Right lung (tissue), 10 donors: ENCODE measurements at places on chromosomes 4 and X.

DNA sequence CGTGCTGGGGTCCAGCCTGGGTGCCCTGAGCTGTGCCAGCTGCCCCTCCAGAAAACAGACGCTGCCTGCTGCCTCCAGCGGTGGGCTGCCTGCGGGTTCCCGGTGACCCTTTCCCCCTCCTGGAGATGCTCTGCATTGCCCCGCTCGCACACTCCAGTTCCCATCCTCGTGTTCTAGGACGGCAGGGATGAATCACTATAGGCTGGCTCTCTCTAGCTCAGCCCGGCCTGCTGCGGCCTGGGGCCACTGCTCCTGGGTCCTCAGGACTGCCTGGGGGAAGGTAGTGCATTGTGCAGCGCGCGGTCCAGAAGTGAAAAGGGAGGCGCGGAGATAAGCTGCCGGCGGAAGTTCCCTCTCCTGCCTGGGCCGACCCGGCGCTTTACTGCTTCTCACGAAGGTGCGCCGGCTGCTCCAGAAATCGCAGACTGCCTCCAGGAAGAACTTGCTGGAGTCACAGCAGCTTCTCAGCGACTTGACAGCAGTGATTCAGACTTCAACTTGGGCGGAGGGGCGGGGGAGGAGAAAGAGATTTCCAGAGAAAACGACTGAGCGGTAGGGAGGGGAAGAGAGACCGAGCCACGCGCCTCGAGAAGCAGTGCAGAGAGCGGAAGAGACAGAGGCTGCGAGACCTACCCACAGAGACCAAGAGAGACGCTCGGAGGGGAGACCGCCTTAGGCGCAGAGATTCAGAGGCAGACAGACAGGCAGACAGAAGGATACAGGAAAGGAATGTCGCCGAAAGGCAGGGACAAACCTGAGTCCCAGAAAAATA, 6.7 kb upstream of the MSX1 start:
- DNase-seq = no peak

DNA sequence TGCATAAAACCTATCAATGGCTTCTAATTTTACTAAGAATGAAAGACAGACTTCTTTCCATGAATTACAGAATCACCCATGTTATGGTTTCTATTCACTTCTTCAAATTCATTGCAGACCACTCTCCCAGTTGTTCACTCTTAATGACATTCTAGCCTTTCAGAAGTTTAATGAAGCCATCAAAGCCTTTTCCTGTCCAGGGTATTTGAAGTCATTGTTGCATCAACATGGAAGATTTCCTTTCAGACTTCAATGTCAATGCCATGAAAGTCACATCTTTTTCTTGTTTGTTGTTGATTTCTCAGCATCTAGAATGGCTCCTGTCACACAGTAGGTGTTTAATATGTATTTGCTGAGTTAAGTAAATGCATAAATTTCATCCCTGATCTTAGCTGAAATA, 48.1 kb upstream of the ARSJ start:
- DNase-seq = no peak

- DNase-seq = no peak
Observed at GRCh38 chr4:154081391-154081790, 292.5 kb upstream of the SFRP2 start.

- no peak for DNase-seq
Observed at GRCh38 chr4:108783665-108784463, 21.0 kb upstream of the ETNPPL start.

DNA sequence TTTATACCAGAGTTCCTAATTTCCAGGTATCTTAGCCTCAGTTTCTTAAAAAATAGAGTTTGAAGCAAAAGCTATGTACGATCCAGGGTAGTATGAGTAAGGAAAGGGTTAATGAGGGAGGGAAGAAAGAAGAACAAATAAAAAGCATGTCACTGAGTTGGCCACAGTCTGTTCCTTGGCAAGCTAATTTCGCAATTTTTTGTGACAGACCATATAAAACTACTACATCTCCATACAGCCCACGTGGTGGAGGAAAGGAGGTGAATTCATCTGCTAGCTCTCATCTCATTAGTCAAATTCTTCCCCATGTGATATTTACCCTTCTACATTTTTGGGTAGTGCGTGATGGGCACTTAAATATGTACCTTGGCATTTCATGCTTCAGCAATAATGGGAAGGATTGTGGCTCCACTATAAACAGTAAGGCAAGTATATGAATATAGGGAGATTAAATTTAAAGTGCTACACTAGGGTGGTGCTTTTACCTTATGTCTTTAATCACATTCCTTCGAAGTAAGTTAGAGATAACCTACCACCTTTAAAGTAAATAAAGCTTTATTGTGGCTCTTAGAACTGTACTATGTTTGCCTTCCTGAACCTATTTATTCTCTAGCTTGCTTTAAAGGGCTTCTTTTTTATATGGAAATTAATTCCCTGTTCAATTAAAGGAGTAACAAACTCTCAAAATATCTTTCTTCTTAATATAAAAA, 102.1 kb upstream of the VAMP7 start:
- DNase-seq = no peak

DNA sequence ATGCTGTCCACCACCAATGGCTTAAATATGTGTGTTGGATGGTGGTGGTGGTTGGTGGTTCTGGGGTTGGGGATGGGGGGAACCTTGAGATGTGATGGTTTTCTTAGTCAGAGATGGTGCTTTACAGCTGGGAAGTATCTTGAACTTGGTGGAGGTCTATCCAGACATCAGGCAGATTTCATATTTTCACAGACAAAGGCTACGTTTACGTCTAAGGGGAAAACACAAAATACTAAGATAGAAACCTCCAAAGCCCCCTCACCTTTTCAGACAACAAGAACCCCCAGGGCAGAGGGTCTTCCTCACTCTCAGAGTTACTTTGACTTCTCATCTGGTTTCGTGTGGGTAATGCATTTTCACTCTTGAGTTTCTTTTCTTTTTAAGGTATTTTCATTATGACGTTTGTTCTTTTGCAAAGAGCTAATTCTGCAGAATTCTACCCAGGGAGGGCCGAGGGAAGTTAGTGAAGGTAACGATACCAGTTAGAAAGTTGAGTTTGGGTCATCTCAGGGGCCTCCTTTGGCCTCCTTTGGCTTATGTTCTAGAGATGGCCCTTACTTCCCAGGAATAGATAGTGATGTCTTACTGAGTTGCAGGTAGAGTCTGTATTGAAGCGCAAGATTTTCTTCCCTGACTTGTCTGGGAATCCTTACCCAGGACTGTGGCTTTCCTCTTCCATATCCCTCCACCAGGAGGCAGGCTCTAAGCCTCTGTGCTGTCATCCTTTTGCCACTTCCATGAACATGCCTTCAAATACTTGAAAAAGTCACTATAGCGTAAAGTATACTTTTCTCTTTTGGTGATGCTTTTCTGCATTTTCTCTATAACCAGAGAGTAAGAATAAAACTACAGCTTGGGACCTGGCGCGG, 31.9 kb downstream of the RHOH start:
- no peak for DNase-seq

- peak; percentile 38 for DNase-seq
Observed at GRCh38 chr4:127622921-127623796, 9.6 kb upstream of the INTU start.

- DNase-seq = peak; percentile 34
Observed at GRCh38 chrX:130975947-130976346, 72.9 kb upstream of the ENOX2 start.

GRCh38 chr4:76562161-76562560, 127.1 kb downstream of the SHROOM3 start:
- no peak for DNase-seq

DNA sequence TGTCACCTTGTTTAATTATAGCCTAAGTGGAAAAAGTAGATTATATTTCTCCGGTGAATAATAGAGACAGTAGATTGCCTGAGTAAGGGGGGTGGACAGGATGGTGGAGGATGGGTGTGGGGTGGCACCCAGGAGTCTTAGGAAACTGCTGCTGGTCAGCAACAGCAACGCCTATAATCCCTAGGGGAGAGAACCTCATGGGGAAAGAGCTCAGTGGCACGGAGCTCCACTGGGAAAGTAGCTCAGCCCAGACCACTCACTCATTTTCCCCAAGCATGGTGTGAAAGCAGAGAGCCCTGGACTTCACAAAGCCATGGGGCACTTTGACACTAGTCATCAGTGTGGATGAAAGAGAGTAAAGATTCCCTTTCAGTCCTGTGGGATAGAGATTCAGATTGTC, 31.1 kb downstream of the METTL14 start:
- DNase-seq = no peak

DNA sequence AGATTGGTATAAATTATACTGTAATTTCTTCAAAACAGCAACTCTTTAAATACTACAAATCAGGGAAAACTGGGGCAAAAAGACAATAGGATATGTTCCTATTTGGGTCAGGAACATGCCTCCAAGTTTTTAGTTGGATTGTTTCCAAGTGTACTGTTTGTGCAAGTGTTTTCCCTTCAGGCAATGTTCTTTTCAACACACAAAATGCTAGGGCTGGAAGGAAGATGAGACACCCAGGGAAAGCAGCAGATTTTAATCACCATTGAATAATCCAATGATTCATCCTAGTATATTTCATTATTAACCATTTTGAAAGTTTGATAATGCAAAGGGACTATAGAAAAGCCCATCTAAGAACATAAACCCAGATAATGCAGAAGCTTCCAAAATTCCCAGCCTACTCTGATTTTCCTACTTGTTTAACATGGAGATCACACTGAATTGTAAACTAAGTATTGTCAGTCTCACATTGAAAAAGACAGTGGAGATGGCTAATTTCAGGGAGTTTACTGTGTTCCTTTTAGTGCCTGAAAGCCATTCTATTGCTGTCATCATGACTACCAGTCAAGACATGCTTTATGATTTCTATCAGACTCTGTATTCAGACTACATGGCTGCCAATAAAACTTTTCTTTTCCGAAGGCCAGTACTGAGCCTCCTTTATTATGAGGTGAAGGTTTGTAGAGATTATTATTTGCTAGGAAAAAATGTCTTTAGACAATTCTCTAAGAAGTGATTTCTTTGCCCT, 38.6 kb downstream of the COL4A6 start:
- no peak for DNase-seq

GRCh38 chr4:141914746-141915145, 278.4 kb downstream of the IL15 start:
- DNase-seq = no peak

GRCh38 chr4:54513204-54513603, 144.6 kb upstream of the KIT start:
- no peak for DNase-seq
